Smooth muscle cell of the brain vasculature (primary cell): ENCODE measurements at places on chromosomes 3 and 15.

GRCh38 chr15:70835841-70836240 lies 18.1 kb downstream of the LARP6 start:
- no peak for DNase-seq

GRCh38 chr3:52986049-52986448 lies 59.8 kb downstream of the SFMBT1 start:
- DNase-seq: no peak

- DNase-seq: no peak
Measured at GRCh38 chr3:67564008-67564407, 90.4 kb downstream of the SUCLG2 start.

DNA sequence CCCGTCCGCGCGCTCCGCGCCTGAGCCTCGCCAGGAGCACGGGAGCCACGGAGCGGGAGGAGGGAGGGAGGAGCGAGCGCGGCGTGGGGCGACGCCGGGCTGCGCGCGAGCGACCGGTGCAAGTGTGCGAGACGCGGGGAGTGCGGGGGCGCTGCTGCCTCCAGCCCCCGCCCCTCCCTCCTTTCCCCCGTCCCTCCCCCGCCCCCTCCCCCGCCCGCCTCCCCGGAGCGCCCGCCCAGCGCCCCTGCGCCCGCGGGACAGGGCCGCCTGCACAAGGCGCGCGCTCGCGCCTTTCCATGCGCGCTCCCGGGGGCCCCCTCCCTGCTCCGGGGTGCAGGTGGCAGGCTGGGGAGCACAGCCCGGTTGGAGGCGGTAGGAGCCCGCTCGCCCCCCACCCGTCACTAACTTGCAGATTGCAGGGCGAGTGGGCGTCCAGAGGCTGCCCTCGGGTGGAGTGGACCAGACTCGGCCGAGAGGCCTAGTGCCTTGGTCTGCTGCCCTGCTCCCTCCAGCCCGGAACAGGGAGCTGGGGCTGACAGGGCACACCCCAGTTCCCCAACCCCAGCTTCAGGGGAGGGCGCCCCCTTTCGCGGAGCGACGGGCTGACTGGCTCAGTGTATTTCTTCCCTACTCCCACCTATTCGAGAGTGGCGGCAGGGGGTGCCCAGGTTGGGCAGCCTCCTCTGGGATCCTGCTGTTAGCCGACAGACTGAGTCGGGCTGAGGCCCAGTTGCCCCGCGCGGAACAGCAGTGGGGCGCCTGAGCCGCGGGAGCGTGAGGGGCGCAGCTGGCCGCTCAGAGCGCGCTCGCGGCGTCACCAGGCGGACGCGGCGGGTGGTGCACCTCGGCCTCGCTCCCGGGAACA lies at the start of gene WNT7A:
Gene WNT7A (minus strand): TSS at position 126 of the 865 bp plus-strand sequence. CDS start 255 bp downstream, outside the sequence.
- DNase-seq: no peak
